ENCODE measurements at places on chromosomes 5 and 9.

DNA sequence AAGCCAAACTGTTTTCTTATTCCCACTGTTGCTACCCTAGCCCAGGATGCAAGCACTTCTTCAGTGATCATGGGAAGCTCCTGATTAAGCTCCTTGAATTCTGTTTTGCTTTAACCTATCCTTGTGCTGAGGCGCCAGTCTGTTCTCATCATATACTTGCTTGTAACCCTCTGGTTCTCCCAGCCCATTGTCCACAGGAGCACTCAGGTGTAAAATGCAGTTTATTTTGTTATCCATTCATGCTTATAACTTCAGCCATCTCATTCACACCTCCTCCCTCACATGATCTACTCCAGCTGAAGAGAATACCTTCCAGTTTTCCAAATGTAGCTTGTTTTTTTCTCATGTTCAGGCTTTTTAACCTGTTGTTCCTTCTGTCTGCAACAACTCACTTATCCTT lies 402.1 kb upstream of the BRINP1 start:
- no peak for DNase-seq

DNA sequence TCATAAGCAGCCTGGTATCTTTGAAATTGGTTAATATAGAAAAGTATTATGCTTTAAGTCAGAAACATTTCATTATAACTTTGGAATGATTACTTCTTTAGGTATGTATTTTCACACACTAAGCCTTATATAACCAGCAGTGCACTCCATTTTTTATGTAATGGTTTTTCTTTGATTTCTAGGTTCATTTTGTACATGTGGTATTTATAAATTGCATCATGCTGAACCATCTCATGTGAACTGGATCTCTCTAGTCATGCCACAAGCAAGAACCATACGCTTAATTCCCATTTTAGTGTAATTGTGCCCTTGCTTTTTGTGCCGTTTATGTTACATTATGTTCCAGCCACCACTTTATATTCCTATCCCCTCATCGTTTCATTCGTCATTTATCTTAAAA lies 38.6 kb upstream of the SRP19 start:
- DNase-seq: no peak

DNA sequence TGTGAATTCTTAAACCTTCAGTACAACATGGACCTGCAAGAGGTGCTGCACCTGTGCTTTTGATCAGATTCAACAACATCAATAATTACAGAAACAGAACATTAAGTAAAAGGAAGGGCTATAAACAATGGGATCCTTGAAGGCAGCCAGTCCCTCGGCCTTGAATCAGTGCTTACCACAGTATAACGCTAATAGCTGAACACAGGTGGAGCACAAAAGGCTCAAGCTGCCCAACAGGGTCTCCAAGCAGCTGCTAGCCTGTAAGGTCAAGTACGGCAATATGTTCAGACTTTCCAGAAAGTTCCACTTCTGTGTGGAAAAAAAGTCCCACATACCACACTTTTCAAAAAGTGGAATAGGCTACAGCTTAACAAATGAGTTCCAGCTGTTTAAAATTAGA lies 61.9 kb upstream of the ITGA1 start:
- DNase-seq: no peak

DNA sequence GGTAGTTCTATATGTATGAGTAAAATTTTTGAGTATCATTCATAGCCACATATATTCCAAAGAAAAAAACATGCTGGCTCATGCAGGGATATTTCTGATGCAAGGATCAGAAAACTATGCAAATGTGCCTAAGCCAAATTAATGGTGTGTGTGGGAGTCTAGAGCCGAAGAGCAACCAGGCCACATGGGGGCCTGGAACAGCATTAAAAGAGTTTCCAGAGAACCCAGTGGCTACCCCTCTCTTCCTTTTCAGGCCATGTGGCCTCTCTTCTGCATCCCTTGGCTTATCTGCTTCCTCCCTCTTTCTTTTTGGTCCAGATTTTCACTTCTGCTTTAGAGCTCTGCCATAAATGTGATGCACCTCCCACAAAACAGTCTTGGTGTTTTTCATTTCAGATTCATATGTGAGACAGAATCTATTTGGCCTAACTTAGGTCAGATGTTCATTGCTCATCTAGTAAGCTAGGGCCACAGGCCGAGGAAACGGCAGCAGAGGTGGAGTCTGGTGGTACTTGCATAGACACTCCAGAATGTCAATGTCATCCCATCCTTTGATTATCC lies 300.0 kb downstream of the SH3GL2 start:
- DNase-seq: no peak

DNA sequence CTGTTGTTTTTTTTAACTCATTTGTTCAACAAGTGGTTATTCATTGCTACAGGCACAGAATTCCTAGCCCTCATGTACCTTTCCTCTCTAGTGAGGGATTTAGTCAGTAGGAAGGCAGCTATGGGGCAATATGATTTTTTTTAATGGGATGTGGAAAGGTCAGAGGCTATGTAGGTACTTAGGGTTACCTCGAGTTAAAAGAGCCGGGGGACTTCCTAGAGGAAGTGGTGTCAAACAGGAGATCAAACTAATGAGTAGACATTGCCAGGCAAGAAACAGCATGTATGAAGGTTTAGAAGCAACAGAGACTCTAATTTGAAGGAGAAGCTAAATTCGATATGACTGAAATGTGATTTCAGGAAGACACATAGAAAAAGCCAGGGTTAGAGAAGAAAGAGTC lies 50.7 kb downstream of the ITGA2 start:
- no peak for DNase-seq
